ENCODE measurements at places on chromosomes 11 and 22.

DNA sequence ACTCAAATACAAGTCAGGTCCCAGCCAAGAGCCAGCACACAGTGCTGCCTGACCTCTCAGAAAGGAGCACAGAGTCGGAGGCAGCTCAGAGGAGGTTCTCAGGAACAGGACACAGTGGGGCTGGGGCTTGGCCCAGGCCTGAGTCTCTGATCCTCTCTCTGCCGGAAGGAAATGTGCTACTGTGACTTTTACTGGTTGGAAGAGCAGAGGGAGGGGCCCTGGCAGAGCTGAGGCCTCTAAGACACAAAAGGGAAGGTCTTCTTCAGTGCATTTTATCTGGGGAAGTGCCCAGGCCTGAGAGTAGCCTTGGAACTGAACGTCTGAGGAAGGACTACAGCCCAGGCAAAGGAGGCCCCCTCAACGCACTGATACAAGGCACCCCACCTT is 16.2 kb upstream of the CASTOR1 start:
- no peak for DNase-seq

GRCh38 chr11:133951327-133952198 is 5.2 kb downstream of the IGSF9B start:
- DNase-seq, result peak; percentile 33

GRCh38 chr11:129291546-129291945 is 84.1 kb upstream of the BARX2 start:
- no peak for DNase-seq

DNA sequence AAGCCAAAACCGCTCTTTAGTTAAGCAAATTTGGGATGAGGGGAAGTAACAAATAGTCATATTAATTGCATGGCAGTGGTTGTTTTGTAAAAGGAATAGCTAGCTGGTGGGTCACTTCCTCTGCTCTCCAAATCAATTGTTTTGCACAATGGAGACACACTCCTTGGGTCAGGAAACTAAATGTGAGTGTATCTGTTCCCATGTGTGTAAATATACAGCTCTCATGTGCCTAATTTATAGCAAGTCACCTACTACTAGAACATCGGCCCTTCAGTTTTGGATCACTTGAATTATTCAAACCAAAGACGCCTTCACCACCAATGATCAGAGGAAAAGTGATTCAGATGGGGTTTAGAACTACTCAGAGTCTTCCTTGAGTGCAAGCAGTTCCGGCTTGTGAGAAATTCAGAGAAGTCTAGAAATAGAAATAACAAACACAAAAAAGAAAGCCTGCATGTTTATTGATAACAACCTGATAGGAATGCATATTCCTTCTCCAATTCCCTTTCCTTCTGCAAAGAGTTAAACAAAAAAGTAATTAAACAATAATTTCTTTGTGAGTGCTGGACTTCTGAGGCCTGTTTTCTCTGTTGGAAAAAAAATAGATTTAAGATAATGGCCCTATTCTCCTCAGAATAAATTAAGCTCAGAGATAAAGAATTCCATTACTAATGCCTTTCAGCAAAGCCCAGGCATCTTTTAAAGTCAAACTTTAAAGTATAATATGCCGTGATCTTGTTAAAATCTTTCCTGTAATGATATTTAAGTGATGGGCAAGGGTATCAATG is 100.4 kb downstream of the KIRREL3 start:
- no peak for DNase-seq

- no peak for DNase-seq
Measured at GRCh38 chr22:47332246-47332980, 570.0 kb downstream of the TBC1D22A start.

DNA sequence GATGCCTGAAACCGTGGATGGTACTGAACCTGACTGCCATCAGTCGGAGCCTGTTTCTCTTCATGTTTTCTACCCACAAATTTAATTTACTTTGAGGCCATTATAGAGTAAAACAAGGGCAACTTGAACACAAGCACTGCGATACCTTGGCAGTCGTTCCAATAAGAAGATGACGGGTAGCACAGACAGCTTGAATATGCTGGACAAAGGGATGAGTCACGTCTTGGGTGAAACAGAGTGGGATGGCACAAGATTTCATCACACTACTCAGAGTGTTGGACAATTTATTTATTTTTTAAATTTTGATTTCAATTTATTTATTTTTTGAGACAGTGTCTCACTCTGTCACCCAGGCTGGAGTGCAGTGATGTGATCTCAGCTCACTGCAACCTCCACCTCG is 5.7 kb downstream of the DIXDC1 start:
- no peak for DNase-seq

Data from NCI-H2171 (cell line).